ENCODE measurements at places on chromosomes 7 and 10.

DNA sequence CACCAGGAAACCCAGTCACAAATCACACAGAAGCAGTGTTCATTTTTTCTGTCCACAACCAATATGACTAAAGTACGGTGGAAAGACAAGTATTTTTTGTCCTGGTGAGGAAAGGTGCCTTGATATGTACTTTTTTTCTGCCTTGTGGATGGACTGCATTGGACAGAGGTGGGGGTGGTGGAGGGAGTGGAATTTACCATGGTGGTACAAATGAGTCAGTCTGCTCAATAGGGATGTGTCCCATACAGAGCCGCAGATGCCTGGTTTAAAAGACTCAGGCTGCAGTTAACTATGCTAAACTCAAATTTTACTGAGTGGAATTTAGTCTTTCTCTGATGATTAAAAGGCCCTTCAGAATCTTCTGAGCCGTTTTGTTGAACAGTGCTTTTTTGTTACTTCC is 674.5 kb upstream of the GALNT17 start:
- no peak for DNase-seq

DNA sequence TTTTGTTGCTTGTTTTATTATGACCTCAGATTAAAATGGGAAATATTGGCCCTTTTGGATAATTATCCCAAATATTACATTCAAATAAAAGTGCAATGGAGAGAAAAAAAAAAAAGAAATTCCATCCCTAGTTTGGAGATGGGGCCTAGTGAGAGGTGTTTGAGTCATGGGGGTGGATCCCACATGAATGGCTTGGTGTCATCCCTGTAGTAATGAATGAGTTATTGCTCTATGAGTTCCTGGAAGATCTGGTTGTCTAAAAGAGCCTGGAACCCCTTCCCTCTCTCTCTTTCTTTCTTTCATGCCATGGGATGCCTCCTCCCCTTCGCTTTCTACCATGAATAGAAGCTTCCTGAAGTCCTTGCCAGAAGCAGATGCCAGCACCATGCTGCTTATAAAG is 44.3 kb downstream of the MSRB2 start:
- DNase-seq, result no peak

DNA sequence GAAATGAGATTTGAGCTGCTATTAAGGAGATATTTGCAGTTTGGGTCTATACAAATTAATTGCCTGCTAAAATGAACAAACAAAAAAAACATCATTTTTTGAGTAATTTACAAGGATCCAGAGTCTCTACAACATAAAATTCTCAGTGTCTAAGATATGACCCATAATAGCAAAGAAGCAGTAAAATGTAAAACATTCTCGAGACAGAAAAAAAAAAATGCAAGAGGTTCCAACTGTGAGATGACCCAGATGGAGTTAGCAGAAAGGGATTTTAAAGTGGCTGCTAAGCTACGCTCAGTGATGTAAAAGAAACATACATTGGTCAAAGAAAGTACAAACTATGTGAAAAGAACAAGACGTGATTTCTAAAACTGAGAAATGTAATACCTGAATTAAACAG is 471.0 kb downstream of the SH2D4B start:
- DNase-seq, result no peak

- DNase-seq, result no peak
These were observed 683 bp upstream of the ENTPD7 start for GRCh38 chr10:99658622-99659030.

- no peak for DNase-seq
These were observed 41.8 kb downstream of the ASZ1 start for GRCh38 chr7:117385363-117386109.

DNA sequence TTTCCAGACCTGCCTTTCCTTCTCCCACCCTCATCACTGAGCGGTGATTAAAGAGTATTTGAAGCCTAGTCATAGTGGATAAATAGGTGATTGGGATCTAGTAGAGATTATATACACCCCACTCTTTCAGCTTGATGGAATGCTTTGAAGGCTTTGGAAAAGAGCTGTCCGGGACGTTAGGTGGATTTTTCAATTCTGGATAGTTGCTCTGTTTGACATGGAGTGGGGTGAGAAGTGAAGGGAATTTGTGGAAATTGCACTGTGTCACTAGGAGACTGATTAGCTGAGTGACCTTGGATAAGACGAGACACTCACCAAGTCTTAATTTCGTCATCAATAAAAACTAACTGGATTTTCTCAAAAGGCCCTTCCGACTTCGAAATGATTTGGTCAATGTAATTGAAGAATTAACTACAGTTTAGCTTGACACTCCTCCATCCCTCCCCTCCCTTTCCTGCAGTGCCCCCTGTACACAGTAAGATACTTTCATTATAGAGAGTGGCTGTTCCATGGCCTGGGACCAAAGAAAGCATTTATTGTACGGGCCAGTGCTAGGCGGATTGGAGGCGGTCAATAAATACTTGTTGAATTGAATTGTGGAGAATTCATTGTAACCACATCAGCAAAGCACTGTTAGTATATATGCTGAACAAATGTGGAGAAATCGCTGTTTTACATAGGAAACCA is 962 bp downstream of the ZKSCAN1 start:
- DNase-seq, result no peak

DNA sequence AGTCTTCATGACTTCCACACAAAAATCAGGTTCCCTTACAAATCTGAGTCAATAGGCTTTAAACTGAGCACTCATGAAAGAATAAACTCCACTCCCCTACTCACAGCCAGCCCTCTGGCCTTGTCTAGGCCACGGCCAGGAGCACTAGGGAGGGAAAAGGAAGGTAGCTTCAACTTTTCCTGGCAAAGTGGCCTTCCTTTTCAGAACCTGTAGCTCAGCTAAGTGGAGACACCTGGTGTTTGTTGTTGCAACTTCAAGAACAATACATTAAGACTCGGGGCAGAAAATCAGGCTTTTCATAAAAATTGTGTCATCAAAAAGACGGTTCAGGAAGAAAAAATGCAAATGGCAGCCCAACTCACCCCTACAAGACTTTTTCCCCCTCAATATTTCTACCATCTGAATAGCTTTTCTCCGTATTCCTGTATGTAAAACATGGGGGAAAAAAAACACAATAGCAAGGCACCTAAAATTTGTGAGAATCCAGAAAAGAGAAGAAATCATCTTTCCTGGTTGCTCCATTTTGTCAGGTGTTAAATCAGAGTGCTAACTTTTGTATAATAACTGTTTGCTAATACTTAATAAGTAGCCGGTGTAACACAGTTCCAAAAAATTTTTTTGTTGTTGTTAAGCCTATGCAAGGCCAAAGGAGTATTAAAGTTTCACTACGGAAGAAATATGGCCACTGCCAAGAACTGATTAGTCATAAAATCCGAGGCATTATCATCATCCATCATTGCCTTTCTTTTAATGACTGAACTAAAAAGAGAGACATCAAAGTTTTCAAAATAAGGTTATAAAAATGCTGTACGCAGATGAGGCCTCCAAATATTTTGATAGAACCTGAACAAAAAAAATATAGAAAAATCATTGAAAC is 66.2 kb upstream of the ARID5B start:
- peak; percentile 66 for DNase-seq

DNA sequence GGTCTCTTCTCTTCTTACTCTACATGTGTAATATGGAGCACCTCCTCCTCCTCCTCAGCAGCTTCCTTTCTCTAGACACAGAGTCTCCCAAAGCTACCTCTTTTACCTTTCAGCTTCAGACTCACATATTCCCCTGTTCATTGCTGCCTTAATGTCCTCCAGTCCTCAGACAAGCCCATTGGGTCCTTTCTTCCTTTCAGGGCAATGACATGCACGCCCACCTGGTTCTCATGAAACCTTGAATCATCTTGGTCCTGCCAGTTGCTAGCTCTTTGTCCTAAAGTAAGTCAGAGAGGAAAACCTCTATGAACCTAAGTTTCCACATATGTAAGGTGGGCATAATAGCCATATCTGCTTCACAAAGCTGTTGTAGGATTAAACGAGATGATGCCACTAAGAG is 227.0 kb downstream of the RPS24 start:
- no peak for DNase-seq

DNA sequence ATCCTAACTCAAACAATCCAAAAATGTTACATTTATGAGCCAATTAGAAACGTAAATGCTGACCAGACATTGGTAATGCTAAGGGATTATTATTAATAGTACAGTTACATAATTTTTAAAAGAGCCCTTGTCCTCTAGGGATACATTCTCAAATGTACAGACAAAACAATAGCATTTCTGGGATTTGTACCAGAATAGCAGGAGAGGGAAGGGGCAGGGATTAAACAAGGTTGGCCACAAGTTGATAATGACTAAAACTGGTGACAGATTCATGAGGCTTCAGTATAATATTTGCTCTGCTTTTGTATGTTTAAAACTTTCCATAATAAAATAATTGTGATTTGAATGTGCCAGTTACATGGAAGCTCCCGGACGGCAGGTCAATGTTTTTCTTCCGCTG is 27.0 kb downstream of the HSPA12A start:
- DNase-seq, result no peak

- DNase-seq, result no peak
These were observed 10.1 kb downstream of the NCOA4 start for GRCh38 chr10:46020344-46020657.

- DNase-seq, result no peak
These were observed 240.1 kb downstream of the TRIL start for GRCh38 chr7:28718055-28718481.

DNA sequence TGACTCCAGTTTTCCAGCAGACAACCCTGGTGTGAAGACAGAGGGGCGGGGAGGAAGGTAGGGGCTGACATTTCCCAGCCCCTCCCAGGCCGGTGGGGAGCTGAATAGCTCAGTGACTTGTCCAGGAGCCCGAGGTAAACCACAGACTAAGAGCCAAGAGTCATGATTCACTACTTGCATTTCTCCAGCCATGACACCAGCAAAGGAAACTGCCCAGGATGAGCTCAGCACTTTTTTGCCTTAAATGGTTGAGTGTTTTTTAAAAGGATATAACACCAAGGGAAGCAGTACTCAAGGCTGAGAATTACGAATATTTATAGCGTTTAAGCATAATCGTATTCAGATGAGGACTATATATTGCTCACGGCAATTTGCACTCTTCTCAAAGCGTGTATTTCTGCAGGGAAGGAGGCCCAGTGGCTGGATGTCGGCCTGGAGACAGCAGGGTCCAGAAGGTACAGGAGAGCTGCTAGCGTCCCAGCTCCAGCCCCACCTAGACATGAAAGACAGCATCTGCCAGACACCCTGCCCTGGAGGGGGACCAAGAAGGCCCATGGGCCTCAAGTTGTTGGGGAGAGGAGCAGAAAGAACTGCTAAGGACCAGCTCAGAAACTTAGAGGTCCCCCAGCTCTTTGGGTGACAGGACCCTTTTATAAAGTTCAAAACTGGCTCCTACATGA is 141.4 kb downstream of the GRID1 start:
- peak; percentile 24 for DNase-seq

GRCh38 chr10:35921866-35922350 is 279.8 kb upstream of the FZD8 start:
- no peak for DNase-seq

DNA sequence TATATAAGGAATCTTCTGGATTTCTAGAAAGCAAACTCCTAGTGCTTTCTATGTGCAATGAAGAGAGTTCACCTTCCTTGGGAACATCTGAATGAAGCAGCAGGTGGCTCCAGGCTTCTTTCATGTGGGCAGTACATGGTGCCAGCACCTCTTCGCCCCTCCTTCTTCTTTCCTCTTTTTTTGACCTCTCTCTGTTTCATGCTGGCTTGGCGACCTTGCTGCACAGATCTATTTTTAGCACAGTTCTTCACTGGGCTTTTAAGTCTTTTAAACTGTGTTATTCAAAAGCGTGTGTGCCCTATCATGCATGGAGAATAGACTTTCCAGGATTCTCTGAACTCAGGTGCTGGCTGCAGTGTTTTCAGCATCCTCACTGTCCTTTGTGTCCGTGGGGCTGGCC is 400.3 kb upstream of the PRKCQ start:
- DNase-seq, result no peak

DNA sequence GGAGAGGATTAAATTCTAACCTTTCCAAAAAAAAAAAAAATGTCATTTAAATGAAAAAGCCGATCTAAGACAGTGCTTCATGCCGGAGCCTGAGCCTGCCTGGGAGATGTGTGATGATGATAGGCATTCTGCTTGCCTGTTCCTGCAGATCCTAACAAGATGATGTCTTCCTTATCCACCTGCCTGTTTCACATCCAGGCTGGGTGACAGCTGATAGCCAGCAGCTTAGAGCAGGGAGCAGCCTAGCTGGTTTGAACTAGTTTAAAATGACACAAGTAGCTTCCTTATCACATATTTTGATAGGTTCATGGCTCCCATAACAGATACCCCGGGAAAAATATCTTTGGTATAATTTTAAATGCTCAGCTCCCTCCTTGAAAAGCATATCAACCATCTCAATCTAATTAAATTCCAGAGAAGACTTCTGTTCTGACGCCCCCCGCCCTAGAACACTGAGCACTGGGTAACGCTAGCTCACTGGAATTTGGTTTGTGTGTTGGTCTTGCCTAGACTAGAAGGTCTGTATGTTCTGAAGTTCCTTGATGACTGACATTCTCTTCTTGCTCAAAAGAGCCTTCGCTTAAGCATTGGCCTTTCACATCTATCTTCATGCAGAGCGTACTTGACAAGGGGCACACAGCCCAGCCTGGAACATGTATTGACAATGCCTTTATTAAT is 96.9 kb upstream of the FGFR2 start:
- DNase-seq, result no peak

DNA sequence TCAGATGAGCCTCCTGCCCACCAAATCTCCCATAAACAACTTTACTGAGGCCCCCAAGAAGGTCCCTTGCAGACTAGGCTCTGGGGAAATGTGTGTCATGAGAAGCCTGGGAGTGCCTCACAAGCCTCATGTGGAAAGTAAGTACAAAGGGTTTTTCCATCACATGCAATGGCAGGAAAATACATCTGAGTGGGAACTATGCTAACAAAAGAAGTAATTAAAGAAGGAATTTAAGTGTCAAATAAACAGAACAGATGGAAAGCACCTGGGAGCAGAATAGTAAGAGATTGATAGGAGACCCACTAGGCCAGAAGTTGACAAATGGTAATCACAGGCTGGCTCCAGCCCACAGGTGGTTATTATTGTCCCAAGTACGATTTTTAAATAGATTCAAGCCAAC is 20.5 kb downstream of the GSAP start:
- DNase-seq, result no peak

Data from GM04504 (cell line).